RCC 7860 (cell line): ENCODE measurements at places on chromosomes 12 and 14.

DNA sequence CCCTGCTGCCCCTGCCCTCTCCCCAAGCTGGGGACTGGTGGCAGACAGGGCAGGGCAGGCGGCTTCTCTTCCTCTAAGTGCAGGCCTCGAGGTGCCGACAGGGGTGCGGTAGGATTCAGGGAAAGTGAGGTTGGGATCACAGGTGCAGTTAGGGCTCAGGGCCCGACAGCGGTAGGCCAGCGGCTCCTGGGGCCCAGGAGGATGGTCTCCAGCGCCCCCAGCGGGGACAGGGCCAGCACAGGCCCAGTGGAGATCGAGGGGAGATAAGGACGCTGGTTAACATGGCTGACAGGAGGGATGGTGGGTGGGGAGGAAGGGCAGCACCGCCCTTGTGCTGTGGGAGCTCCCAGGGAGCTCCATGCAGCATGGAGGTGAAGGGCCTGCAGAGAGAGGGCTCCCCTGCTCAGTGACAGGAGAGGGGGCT, 935 bp upstream of the CRIP1 start:
- no peak for DNase-seq

GRCh38 chr12:11861155-11861863, 209.4 kb upstream of the BCL2L14 start:
- DNase-seq, result no peak

GRCh38 chr14:95365401-95365800, 45.7 kb upstream of the CLMN start:
- DNase-seq, result no peak

- no peak for DNase-seq
These were observed 175.8 kb upstream of the PRMT8 start for GRCh38 chr12:3315201-3315661.

GRCh38 chr12:105453316-105453715, 122.8 kb downstream of the C12orf75 start:
- DNase-seq, result no peak

DNA sequence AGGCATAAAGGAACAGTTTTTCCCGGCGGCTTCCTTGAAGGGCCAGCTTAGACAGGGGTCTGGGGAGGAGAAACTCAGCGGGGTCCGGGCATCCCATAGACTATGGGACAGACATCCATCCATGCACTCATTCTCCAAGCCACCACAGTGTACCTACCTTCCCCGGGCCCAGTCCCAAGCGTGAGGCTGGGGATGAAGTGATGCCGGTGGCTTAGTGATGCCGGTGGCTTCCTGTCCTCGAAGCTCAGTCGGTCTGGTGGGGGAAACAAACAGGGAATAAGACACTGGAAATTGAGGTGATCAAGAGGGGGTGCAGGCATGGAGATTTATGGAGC, 421 bp downstream of the RTL1 start:
- no peak for DNase-seq

- DNase-seq, result no peak
These were observed 109.5 kb downstream of the BBS10 start for GRCh38 chr12:76238688-76239087.

GRCh38 chr14:103896578-103896977, 31.7 kb upstream of the TDRD9 start:
- no peak for DNase-seq

DNA sequence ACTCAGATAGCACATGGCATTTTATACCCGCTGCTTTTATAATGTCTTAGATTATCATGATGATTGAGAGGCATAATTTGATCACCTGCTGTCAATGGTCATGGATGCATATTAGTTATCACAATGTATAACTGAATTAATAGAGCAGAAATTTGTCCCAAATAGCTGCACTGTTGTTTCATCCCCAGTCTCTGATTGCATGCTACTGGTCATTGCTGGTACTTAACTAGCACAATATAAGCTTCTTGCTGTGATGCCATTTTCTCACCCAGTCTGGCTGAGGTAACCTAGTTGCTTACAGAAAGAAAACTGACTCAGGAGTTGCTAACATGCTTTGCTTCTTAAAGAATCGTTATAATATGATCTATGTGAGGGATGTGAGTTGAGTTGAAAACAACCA, 76.8 kb upstream of the PLEKHA5 start:
- DNase-seq, result no peak
